ENCODE measurements at places on chromosomes 16 and 17. TPM values are rescaled to one million over a fixed set of nuclear protein-coding genes. Genes with fewer than 3 reads are reported as not detected.

TPSB2 gene
- polyA plus RNA-seq = not detected

DNA sequence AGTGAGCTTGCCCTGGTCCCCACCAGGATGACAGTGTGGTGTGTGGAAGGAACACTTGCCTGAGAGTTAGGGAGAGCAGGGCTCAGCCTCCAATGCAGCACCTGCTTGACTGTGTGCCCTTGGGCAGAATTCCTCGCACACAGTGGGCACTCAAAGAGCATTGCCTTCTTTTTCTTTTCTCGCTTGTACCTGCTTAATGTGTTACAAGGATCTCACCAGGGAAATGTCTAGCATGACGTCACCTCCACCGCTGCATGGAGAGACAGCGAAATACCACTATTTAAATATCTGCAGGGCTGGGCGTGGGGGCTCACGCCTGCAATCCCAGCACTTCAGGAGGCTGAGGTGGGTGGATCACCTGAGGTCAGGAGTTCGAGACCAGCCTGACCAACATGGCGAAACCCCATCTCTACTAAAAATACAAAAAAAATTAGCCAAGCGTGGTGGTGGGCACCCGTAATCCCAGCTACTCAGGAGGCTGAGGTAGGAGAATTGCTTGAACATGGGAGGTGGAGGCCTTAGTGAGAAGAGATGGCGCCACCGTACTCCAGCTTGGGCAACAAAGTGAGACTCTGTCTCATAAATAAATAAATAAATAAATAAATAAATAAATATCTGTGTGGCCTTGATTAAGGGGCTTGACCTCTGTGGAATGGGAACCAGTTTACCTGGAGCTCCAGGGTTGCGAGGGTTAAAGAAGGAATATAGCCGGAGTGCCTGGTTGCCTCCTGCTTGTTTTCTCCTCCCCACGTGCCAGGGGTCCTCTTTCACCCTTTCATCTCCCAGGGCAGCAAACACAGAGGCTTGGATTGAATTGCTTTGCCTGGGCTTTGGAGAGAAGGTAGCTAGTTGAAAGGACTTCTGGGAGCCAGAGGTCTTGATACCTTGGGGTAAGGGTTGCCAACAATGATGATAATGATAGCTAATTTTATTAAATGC, 16.3 kb downstream of the SNX29 start:
- no peak for DNase-seq

EVPL gene
- not detected for polyA plus RNA-seq

HS3ST3A1 gene
- 39.5 TPM for polyA plus RNA-seq

MARVELD3 gene
- polyA plus RNA-seq = not detected

DNA sequence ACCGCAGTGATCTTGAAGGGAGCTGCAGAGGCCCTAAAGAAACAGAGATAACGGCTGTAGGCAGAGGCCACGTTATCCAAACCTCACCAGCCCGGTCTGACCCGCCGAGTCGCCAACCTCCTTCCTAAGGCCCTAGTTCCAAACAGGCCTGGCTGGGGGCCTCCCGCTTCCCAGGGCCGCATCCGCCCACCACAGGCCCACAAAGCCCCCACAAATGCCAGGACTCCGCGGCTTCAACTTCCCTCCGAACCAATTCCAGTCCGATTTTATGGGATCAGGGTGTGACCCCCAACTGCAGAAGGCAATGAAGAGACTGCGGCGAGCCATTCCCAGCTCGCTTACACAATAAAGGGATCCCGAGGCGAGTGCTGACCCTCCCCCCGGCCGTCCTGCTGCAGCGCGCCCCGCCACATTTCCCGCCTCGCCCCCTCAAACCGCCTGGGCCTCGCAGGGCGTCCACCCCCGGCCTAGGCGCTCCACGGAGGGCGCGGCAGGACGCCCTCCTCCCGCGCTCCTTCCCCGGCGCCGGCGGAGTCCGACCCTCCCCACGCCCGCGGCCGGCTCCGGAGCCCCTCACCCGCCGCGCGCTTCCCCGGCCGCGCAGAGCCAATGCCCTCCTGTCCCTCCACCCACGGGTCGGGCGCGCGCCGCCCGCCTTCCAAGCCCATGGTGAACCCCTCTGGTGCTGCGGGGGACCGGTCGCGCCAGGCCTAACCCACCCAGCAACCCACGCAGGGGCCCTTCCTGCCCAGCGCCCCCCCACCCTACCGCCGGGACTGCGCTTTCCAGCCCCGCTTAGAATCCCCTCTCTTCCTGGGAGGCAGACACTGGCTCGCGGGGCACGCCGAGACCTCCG, 926 bp downstream of the MYH10 start:
- peak; percentile 72 for DNase-seq

- no peak for DNase-seq
Measured at GRCh38 chr17:57855391-57856035, 5.7 kb upstream of the MRPS23 start.

Measured in GM23248 (cell line).